ENCODE measurements at places on chromosomes 1 and 21. TPM values are rescaled to one million over a fixed set of nuclear protein-coding genes. Genes with fewer than 3 reads are reported as not detected.

The ESPN gene
- total RNA-seq: 0.57 TPM

The CFHR5 gene
- total RNA-seq: not detected

The CTSK gene
- total RNA-seq: 1.6 TPM

The UBXN10 gene
- not detected for total RNA-seq

The MCOLN2 gene
- 1.9 TPM for total RNA-seq

The S100A8 gene
- total RNA-seq: not detected

The FASLG gene
- not detected for total RNA-seq

The SYCP1 gene
- not detected for total RNA-seq

The KCNK2 gene
- 0.08 TPM for total RNA-seq

The PIGR gene
- total RNA-seq: not detected

The IFNAR1 gene
- 16.6 TPM for total RNA-seq

The AZIN2 gene
- total RNA-seq: 0.86 TPM

The BRDT gene
- not detected for total RNA-seq

The CD1D gene
- not detected for total RNA-seq

The MTF2 gene
- total RNA-seq: 9.8 TPM

The DPT gene
- not detected for total RNA-seq

The RYR2 gene
- 0.03 TPM for total RNA-seq

The ADCY10 gene
- total RNA-seq: not detected

The HAO2 gene
- not detected for total RNA-seq

The ETV3L gene
- total RNA-seq: not detected

The SAMSN1 gene
- total RNA-seq: not detected

The LRRC42 gene
- total RNA-seq: 27.9 TPM

The TGFBR3 gene
- total RNA-seq: 7.0 TPM

The ERRFI1 gene
- total RNA-seq: 260 TPM

The PPP2R5A gene
- total RNA-seq: 23.0 TPM

Measured in A549 treated with AZD2906 at 1 μM for 4 hours (cell line).